ENCODE measurements at places on chromosomes 6 and 20.

GRCh38 chr6:125271486-125272159, 30.1 kb downstream of the HDDC2 start:
- DNase-seq: no peak

- DNase-seq: no peak
Measured at GRCh38 chr20:31790401-31790800, 28.8 kb upstream of the MYLK2 start.

- DNase-seq: no peak
Measured at GRCh38 chr20:19466206-19466928, 253.9 kb downstream of the SLC24A3 start.

GRCh38 chr6:68108233-68108835, 526.7 kb upstream of the ADGRB3 start:
- no peak for DNase-seq

GRCh38 chr6:166784691-166785090, 157.6 kb upstream of the RPS6KA2 start:
- DNase-seq: no peak

DNA sequence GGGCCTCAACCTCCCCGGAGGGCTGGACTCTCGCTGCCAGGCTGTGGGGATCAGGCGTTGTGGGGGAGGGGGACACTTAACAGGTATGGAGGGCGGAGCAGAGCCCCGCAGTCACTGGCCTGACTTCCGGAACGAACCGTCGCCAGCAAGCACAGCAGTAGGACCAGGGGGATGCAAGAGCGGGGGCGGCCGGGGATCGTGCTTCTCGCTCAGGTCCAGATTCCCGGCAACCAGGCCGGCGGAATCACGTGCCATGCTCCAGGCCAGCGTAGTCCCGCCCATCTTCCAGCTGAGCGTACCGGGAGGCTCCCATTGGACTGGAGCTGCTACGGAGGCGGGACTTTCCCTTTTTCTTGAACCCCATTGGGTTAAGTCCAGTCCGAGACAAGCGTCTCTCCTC, 10.0 kb upstream of the POU5F1 start:
- DNase-seq: peak; percentile 91

- DNase-seq: peak; percentile 25
Measured at GRCh38 chr6:42279144-42279781, 61.6 kb upstream of the MRPS10 start.

DNA sequence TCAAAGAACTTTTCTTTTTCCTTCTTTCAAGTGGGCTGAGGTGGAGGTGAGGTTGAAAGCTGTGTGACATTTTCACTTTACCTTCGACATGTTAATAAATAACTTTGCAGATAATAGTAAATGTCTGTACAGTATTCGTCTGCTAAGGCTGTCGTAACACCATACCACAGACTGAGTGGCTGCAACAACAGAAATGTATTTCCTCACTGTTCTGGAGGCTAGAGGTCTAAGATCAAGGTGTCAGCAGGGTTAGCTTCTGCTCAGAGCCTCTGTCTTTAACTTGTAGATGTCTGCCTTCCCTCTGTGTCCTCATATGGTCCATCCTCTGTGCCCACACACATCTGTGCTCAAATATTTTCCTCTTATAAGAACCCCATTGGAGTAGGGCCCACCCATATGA, 14.9 kb downstream of the PHACTR2 start:
- DNase-seq: no peak

DNA sequence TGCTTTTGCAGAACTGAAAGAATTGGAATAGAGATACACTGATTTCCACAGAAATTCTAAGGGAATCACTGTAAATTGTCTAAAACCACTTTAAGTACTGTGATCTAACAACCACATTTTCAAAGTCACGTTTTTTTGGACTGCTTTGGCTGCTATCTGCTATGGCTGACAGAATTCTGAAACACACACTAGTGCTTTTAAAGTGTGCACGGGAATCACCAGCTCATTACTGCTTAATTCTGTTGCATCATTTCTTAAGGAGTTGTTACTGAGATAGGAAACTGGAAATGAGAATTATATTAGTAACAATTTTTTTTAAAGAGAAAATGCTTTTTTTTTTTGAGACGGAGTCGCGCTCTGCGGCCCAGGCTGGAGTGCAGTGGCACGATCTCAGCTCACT, 716.5 kb upstream of the NRSN1 start:
- DNase-seq: no peak

- no peak for DNase-seq
Measured at GRCh38 chr20:56430461-56430860, 18.4 kb downstream of the CASS4 start.

DNA sequence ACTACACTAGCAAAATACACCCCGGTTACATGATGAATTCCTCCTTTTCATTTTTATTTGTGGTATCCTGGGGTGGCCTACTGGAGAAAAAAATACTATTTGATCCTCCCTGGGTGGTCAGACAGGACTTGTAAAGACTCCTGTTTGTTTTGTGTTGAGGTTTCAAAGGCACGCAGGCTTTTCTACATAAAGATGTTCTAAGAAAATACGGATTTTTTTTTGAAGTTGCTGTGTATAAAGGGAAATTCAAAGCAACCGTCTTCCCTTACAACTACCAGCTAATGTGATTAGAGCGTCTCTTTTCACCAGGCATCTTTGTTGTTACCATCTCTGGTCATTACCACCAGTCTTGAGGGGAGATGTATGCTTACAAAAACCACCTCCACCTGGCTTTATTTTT, 187.1 kb downstream of the SOX4 start:
- no peak for DNase-seq

DNA sequence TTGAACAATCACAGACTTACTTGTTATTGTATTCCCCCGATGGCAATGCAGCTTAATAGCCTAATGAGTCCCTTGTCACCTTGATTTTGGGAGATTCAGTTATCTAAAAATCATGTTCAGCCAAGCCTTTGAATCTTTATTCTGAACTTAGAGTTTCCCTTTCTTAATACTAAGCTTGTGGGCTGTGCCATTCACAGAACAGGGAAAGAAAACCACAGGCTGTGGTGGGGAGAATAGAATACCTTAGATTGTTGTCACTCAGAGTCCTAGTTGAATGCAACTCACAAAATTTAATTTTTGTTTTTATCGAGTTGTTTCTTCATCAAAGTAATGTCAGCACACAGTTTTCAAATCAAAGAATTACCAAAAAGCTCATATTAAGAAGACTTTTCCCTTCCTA, 37.4 kb downstream of the RFPL4B start:
- DNase-seq: no peak

DNA sequence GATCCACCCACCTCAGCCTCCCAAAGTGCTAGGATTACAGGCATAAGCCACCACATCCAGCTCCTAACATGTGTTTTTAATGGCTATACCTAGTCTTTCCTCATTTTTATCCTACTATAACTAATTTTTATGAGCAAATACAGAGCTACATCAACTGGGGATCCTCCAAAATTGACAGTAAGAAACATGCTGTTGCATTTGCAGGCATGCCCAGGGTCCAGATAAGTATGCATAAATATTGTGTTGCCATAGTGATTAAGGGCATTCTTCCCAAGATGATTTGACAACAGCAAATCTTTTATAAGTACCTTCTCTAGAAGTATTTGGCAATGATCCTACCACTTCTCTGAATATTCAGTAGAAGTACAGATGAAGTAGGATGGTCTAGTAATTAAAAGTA, 41.9 kb upstream of the MOXD1 start:
- DNase-seq: no peak

DNA sequence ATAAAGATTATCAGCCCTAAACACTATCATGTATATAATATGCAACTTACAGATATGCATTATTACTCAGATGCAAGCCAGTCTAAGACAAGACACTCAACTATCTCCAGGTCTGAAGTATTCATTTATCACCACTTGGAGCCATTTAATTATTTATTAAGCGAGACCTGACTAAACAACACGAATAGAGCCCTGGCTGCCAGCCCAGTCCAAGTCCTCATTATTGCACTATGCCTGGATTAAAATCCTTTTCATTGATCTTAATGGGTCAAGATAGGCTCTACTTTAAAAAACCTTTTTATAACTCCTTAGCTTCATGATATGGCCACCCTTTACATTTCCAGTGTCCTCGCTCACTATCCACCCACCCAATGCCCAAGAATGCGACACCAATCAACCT, 183.1 kb upstream of the MARCKS start:
- DNase-seq: no peak

DNA sequence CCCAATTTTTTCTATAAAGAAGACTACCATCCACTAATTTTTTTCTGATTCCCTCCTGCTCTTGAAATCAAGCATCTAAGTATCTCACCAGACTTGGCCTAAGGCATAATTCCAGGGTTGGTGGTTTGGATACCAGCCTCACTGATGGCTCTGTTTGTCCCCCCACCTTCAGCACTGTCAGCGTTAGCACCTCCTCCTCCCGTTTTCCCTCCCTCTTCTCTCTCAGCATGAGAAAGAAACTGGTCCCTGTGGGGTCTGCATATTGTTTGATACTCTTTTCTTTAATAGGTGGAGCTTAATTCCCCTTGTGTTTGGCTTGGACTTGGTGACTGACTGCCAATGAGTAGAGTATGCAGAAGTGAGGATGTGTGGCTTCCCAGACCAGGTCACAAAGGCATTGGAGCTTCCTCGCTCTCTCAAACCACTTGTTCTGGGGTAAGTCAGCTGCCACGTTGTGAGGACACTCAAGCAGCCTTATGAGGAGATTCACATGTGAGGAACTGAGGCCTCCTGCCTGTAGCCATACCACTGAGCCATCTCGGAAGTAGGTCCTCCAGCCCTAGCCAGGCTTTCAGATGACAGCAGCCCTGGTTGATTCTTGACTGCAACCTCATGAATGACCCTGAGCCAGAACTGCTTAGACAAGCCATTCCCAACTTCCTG, 65.2 kb downstream of the RIOK1 start:
- no peak for DNase-seq

- DNase-seq: no peak
Measured at GRCh38 chr20:53757472-53757913, 163.9 kb upstream of the ZNF217 start.

DNA sequence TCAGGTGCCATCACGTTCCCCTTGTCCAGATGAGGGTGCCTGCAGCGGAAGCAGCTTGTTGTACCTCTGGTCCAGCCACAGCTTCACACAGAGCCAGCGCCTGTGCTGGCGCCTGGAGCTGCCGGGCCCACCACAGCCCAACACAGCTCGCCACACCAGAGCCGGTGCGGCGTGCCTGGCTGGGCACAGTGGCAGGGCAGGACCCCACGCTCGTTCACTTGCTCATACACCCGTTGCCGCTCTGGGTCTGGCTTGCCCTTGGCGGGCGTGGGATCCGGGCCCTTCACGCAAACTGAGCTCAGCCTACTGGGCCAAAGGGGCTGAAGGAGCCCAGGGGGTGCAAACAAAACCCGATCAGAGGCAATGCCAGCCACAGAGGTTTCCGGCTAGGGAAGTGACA, 492.5 kb upstream of the MANEA start:
- DNase-seq: no peak

- DNase-seq: no peak
Measured at GRCh38 chr6:186340-186965, 105.8 kb upstream of the DUSP22 start.

DNA sequence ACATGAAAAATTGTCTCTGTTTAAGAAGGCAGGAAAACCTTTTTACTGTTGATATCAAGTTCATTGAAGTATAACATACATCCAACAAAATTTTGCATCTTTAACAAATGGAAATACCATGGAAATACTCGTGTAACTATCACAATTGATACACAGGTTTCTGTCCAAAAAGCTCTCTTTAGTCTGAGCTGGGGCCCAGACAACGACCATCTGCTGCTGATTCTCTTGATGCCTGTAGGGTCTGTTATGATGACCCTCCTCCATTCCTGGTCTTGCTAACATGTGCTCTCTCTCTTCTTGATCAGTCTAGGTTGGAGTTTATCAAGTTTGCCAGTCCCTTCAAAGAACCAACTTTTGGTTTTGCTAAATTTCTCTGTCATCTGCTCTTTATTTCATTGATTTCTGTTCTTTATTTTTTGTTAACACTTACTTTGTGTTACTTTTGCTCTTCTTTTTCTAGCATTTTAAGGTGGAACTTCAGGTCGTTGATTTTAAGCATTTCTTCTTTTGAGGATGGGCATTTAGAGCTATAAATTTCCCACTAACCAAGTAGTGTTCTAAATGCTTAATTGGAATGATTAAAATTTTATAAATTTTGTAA, 116.8 kb downstream of the PSMB1 start:
- no peak for DNase-seq

DNA sequence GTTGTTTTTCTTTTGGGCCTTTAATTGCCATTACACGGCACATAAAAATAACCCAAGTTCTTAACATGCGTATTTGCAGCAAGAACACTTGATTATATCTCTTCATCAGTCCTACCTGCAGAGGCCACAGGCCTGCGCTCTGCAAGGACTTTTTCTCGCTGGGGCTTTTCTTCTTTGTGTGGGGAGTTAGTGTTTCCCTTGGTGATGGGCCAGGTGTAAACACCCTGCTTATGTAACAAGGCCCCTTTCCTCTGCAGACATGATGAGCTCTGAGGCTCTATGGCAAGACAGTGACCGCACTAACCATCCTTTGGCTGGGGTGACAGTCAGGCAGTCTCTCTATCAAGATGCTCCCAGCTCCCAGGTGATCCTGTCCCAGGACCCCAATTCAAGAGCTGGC, 97.8 kb upstream of the PCSK2 start:
- DNase-seq: no peak

- DNase-seq: no peak
Measured at GRCh38 chr6:85368631-85369030, 81.3 kb upstream of the NT5E start.

DNA sequence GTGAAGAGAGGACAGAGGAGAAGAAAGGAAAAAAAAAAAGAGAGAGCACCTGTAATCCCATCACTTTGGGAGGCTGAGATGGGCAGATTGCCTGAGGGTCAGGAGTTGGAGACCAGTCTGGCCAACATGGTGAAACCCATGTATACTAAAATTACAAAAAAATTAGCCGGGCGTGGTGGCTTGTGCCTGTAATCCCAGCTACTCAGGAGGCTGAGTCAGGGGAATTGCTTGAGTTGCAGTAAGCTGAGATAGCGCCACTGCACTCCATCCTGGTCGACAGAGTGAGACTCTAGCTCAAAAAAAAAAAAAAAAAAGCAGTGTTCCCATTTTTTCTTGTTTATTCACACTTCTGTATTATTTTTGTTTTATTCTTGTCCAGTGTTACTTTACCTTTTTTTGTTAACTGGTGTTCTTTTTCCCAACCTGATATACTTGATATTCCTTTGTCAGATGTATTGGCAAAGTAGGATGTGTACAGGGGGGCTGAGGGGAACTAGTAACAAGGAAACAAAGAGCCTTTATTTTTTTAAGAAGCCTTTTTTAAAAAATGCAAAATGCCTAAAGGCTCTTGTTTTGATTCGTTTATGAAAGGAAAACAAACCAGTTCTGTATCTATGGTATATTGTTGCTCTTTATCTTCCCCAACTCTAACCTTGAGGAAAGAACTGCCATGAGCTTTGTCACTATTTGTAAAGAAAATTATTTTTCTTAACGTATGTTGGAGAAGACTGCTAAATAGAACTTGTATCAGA, 22.3 kb downstream of the COL19A1 start:
- DNase-seq: no peak
